ENCODE measurements at places on chromosomes 12 and 14.

DNA sequence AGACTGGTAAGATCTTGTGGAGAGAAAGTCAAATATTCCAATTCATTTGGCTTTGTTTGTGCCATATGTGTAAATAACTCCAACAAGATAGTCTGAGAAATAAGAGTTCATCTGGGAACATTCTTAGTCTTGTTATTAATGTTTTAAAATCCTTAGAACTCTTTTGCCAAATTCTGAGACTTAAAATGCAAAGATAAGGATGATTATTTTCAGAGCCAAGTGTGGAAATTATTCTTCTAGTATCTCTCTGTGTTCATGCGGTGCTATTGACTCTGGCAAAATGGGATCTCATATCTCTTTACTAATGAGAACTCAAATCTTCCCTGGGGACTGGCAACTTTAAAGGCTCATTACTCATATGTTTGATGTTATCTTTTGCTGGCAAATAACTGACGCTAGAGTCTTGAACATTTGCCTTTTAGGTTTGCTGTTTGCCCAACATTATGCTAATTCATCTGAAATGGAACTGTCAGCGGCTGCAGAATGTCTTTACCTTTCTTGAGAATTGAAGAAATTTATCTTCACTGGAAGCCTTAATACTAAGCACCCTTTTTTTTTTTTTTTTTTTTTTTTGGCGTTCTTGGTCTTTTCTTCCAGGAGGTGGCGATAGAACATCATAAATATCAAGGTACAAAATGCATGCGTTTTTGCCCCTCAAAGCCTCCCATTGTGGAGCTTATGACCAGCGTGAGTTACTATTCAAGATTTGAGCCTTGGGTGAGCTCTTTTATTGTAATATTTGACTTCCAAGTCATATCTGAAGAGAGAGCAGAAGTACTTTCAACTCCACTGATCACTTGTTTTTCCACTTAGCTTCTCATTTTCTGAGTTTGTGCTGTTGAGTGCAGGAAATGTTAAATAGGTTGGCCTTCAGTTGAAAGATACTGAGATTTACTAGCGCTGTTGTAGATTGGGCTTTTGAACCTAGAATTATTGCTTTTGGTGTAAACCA is 86.5 kb downstream of the CAND1 start:
- no peak for DNase-seq

GRCh38 chr14:101475456-101476257 is 85.6 kb upstream of the DIO3 start:
- peak; percentile 42 for DNase-seq

GRCh38 chr12:30979371-30980259 is 53.1 kb downstream of the TSPAN11 start:
- no peak for DNase-seq

GRCh38 chr12:99067171-99067785 is 422.2 kb downstream of the APAF1 start:
- no peak for DNase-seq

- DNase-seq, result no peak
These were observed 26.5 kb upstream of the RIC8B start for GRCh38 chr12:106747973-106748436.

- no peak for DNase-seq
These were observed 70.8 kb upstream of the GNG2 start for GRCh38 chr14:51789596-51789995.

DNA sequence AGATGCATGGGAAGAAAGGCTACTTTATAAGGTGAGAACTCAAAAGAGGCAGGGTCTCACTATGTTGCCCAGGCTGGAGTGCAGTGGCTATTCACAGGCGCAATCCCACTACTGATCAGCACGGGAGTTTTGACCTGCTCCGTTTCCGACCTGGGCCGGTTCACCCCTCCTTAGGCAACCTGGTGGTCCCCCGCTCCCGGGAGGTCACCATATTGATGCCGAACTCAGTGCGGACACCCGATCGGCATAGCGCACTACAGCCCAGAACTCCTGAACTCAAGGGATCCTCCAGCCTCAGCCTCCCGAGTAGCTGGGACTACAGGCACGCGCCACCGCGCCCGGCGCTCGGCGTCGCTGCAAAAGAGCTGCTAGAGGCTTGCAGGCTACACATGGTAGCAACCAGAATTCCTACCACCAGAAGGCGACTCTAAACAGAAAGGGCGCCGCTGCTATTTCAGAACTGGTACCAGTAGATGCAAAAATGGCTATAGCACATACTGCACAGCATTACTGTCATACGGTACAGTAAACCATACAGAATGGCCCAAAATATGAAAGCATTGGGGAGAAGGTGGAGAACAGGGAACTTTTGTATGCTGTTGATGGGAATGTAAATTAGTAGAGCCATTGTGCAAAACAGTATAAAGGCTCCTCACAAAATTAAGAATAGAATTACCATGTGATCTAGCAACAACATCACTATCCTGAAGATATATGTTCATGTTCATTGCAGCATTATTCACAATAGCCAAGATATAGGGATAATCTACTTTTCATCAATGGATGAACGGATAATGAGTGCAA is 1.2 kb upstream of the NEMF start:
- DNase-seq, result peak; percentile 64

DNA sequence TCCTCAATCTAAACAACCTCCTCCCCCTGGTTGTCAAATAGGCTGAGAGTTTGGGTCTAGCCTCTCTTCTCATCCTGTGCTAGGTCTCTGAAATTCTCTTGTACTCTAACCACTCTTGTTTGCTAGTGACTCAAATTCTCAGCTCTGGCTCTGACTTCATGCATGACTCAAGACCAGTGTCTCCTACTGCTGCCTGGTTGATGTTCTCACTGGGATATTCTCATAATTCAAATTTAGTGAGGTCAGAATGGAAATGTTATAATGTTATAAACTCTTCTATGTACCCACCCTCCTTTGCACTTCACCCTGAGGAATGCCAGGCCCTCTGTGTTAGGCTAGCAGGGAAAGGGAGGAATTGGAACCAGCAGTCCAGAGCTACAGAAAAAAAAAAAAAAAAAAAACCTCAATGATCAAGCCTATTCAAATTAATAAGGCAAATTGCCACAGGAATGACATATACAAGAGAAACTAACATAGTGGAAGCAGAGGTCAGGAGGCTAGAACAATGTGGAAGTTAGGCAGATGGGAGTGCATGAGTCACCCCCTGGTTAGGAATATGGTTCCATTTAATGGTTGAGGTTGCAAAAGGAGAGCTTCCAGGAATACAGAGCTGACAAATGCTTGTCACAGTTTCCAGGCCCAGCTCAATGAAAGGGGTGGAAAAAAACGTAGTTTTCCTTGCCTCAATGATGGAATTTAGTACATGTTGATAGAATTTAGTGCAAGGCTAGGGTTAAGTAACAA is 459.5 kb downstream of the RMST start:
- DNase-seq, result no peak

DNA sequence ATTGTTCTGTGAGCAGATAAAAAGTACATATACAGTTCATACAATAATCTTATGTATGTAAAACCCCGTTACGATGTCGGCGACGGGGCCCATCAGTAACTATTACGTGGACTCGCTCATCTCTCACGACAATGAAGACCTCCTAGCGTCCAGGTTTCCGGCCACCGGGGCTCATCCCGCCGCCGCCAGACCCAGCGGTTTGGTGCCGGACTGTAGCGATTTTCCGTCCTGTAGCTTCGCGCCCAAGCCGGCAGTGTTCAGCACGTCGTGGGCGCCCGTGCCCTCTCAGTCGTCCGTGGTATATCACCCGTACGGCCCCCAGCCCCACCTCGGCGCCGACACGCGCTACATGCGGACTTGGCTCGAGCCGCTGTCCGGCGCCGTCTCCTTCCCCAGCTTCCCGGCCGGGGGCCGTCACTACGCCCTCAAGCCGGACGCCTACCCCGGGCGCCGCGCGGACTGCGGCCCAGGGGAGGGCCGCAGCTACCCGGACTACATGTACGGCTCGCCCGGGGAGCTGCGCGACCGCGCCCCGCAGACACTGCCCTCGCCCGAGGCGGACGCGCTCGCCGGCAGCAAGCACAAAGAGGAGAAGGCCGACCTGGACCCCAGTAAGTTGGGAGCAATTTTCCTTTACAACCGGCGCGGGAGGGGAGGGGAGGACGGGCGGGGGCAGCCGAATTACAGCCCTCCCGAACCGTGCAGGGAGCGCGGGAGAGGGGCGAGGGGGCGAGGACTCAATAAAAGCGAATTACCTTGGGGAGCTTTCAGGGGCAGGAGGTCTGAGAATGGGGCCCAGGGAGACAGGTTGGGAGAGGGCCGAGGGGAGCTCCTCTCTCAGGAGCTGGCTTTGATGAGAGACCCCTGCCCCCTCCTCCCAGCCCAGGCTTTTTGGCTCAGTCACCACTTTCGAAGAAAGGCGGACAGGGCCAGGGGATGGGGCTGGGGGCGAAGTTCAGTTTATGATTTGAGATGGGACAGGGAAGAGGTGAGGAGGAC is at the start of gene HOXC9:
HOXC9 (plus strand) TSS at position 46 of the 999 bp plus-strand sequence; CDS start at position 74, 28 bp downstream.
- no peak for DNase-seq

GRCh38 chr14:36367985-36368774 is 47.7 kb upstream of the MBIP start:
- DNase-seq, result no peak

DNA sequence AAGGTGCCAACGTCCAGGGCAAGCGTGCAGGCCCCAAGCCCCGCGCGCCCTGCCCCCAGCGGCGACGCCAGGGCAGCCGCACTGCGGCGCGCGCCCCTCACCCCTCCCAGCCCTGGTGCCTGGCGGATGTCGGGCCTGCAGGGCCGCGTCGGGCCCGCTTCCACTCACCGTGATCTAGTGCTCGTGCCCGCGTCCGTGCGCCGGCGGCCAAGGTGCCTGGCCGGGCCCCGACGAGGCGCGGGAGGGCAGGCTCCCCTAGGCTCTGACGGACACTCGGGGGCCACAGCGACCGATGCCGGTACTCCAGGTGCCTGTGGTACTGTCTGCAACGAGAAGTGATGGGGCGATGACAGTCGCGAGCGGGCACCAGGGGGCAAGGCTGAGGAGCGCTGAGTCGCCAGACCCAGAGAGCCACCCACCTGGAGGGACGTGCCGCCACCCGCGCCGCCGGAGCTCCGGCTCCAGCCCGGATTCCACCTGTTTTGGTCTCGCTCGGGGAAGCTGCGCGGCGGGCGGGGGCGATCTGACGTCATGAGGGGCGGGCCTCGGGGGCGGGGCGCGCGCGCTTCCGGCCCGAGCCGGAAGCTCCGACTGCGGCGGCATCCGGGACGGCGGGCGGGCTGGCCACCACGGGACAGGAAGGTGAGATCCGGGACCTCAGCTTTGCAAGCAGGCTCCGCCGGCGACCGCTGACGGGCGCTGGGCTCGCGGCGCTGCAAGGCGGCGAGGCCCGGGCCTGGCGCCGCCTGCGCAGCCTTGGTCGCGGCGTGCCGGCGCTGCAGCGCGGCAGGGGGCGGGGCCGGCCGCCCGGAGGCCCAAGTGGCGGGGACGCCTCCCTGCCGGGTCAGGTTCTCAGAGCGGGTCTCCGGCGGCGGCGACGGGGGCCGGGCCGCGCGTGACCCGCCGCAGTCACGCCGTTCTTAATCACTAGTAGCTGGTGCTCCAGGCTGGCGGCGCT is at the start of the genes LYSET and MOAP1:
LYSET (plus strand) TSS at position 927 of the 958 bp plus-strand sequence. CDS start 89 bp downstream, outside the sequence.
MOAP1 (minus strand) TSS at position 507 of the 958 bp plus-strand sequence. CDS start 655 bp downstream, outside the sequence.
- DNase-seq, result peak; percentile 93

DNA sequence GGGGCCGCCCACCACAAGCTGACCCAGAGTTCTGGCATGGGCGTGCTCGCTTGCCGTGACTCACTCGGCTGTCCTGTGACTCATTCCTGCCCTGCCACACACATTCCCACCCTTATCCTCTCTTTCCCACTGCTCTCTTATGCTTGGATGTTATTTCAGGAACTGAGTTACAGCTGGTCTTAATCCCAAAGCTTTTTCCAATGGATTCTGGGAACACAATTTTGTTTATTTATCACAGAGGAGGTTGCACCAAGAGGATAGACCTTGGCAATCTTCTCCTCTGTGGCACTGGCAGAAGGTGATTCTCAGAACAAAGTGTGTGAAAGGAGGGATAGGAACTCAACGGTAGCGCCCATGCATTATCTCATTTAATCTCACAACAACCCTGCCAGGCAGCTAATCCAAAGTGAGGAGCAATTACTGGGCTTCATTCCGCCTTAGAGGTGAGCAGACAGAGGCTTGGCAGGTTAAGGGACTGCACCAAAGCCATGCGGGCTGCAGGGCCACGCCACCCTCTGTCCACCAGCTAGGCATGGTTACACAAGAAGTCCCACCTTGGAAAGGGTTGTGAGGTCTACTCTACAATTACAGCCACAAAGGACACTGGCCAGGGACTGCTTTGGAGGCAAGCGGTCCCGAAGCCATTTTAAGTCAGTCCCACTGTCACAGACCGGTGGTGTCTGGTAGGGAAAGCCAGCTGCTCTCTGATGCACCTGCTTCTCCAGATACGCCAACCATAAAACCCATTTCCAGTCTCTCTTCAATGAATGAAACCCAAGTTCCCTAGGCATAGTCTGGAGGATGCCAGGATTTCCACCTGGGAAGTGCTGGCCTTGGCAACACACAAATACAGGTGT is 32.9 kb downstream of the SYNE3 start:
- DNase-seq, result peak; percentile 69

- peak; percentile 63 for DNase-seq
These were observed 725 bp downstream of the CHPT1 start for GRCh38 chr12:101697930-101698799.

- no peak for DNase-seq
These were observed 4.8 kb upstream of the LGMN start for GRCh38 chr14:92753250-92753649.

GRCh38 chr12:56034586-56035332 is 7.0 kb upstream of the RPS26 start:
- DNase-seq, result no peak

- DNase-seq, result no peak
These were observed 97.6 kb downstream of the FGD4 start for GRCh38 chr12:32496946-32497345.

- DNase-seq, result peak; percentile 94
These were observed 2.4 kb upstream of the TNS2 start for GRCh38 chr12:53047221-53048032.

- no peak for DNase-seq
These were observed 672.4 kb upstream of the FLRT2 start for GRCh38 chr14:84857571-84857970.

- peak; percentile 89 for DNase-seq
These were observed at the start of gene GLI1 for GRCh38 chr12:57459750-57460467. Gene GLI1, plus strand, starts transcription at chr12:57459785. Its CDS starts 3,907 bp downstream, at chr12:57463692.

DNA sequence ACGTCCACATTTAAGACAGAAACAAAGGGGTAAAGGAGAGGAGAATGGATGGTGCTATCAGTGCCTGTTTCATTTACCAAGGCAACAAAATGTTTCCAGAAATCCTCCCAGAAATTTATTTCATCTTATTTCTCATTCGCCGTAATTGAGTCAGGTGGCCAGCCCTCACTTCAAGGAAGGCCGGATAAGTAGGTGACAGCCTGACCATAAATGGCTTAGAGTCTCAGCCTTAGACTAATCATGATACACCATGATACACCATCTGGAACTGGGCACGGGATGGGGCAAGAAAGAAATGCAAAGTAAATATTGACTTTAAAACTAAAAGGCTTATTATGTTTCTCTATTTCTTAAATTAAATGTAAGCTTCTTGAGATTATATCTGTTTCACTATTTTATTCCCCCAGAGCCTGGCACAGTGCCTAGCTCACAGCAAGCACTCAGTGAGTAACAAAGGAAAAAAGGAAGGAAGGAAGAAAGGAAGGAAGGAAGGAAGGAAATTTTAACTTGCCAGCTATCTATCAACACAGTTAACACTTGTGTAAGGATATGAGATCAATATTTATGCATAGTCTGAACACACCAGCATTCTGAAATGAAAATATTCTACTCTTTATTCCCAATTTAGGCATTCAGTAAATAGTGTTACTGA is 106.1 kb upstream of the FSCB start:
- no peak for DNase-seq

All from right forelimb (tissue), 1 donor.